ENCODE measurements at places on chromosomes 16 and 17.

DNA sequence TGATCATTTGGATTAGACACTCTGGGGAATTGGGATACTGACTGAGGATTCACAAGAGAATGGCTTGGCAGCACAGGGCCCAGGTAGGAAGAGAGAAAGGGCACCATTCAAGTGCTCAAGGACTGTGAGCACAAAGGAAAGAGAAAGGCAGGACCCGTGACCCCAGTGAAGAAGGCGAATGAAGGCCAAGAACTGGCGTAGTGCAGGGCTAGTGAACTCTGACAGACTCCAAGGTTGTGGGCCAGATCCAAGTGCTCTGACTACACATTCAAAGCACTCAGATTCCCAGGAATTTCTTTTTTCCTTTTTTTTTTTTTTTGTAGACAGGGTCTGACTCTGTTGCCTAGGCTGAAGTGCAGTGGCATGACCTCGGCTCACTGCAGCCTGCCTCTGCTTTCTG lies 5.0 kb downstream of the GTF3C1 start:
- DNase-seq, result no peak

DNA sequence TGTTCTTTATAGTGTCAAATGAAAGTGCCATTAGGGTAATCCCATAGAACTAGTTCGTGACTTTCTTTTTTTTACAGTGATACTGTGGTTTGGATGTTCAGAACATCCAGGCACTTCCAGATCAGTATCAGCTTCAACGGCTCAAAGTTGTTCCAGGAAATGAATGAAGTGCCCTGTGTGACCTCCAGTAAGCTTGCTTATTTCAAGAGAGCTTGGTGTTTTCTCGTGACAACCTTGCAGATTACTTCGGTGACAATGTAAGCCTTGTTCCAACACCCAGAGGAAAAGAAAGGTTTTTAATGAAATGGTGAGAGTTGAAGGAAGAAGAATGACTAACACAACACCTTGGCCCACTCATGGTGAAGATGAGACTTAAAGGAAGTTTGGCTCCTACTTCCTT lies 16.0 kb upstream of the KCNJ16 start:
- no peak for DNase-seq

DNA sequence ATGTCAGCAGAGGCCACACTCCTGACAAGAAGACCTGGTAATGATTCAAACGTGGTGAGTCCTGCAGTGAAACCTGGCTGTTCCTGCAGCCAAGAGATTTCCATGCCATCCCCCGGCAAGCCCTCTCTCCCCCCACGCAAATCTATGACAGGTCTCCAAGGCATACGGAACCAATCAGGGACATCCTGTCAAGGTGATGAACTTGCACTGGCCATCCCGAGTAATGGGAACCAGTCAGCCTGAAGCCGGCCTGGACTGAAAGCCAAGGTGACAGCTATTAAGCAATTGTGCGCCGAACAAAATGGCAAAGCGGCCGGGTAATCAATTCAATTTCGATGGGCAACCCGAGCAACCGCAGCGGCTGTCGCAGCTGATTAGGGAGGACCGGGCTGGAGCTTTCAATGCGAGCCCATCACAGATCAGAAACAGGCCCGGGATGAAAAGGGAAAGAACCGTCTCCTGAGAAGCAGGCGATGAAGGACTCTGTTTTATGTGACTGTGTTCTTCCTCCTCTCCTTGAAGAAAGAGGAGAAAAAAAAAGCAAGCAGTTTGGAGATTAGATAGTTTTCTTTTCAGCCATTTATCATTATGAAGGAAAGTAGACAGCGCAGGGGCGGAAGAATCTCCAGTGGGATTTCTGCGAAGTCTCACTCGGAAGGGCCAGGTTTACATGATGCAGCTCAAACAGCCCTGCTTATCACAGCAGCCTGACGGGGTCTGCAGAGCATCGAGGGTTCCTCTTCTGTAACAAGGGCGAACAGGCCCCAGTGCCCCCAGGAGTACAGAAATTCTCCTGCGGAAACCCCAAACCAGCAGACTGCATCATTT lies 35.2 kb downstream of the TBX4 start:
- no peak for DNase-seq

- DNase-seq, result no peak
These were observed 502 bp downstream of the FAAP100 start for GRCh38 chr17:81551458-81552243.

GRCh38 chr17:71149607-71150006 lies 971.2 kb upstream of the SOX9 start:
- no peak for DNase-seq
